NCI-H1436 treated with DMSO at 0.1 percent for 48 hours (cell line): ENCODE measurements at places on chromosomes 1 and 21.

DNA sequence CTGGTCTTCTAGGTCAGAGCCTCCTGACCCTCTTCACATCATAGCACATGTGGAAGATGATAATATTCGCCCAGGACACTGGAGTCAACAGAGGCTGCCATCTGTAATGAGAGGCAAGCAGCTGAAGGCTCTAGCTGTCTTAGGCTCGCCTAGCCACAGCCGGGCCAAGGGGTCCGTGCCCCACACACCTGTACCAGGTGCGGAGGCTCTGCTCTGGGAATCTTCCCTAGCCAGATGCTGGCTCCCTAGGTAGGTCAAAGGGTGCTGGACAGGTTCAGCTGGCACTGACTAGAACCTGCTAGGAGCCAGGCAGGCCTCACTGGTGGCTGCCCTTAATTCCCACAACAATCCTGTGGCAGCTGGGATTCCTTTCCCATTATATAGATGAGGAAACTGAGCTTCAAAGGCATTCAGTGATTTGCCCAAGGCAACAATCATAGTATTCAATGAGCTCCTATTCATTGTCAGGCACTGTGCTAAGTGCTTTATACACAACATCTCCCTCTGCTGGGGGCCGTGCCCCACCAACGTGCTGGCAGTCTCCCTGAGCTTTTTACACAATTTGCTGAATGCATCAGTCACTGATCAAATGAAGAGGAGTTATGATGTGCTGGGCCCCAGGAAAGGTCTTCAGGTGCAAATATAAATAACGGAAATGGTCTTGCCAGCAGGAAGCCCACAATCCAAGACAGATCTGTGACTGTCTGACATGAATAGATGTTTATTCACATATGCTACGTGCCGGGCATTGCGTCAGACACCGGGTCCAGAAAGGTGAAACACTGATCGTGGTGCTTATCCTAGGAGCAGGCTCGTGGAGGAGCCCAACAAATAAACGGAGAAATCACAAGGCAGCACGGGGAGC, 58.0 kb downstream of the DDX20 start:
- DNase-seq, result no peak

DNA sequence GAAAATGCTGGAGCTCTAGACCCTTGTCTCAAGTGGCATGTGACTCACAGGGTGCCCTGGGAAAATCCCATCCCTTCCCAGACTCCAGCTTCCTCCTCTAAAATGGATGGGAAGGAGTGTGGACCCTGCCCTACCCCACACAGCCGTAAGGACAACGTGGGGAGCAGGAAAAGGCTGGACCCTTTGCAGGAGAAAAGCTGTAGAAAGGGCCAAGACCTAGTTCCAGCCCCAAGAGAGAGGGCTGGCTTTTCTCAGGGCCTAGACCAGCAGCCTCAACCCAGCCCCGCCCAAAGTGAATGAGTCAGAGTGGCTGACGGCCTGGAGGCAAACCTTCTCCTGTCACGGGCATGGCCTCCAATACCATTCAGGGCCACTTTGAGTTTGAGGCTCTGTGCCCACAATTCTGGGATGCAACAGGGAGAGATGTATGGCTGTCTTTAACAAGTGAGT, 1.1 kb downstream of the LAMB3 start:
- DNase-seq, result no peak

DNA sequence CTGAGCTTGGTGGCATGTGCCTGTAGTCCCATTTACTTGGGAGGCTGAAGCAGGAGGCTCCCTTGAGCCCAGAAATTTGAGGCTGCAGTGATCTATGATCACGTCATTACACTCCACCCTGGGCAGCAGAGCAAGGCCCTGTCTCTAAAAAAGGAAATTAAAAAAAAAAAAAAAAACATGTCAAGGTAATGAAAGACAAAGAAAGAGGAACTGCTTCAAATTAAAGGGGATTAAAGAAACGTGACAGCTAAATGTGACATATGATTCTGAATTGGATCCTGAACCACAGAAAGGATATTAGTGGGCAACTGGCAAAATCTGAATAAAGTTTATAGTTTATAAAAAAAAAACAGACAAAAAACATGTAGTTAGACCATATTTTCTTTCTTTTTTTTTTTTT, 3.8 kb upstream of the C2CD4D start:
- DNase-seq, result no peak

DNA sequence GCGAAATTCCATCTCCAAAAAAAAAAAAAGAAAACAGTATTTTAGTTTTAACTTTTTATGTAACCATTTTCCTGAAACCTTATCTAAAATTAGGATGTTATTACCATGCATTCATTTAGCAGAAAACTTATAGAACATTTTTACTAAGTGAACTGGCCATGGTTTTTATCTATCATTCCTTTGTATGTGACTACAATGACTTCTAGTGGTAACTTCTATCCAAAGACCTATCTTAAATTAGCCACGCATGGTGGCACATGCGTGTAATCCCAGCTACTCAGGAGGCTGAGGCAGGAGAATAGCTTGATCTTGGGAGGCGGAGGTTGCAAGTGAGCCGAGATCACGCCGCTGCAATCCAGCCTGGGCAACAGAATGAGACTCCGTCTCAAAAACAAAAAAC, 11.4 kb downstream of the GGPS1 start:
- DNase-seq, result no peak

DNA sequence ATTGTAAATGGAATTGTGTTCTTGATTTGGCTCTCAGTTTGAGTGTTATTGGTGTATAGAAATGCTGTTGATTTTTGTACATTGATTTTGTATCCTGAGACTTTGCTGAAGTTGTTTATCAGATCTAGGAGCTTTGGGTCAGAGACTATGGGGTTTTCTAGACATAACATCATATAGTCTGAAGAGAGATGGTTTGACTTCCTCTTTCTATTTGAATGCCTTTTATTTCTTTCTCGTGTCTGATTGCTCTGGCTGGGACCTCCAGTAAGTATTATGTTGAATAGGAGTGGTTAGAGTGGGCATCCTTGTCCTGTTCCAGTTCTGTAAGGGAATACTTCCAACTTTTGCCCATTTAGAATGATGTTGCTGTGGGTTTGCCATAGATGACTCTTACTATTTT, 39.1 kb upstream of the ANGPTL1 start:
- no peak for DNase-seq

GRCh38 chr1:54724771-54725170, 9.1 kb downstream of the TTC4 start:
- DNase-seq, result no peak

- peak; percentile 40 for DNase-seq
These were observed 59.3 kb downstream of the FH start for GRCh38 chr1:241460098-241460873.

GRCh38 chr1:203283597-203283996, 21.7 kb upstream of the BTG2 start:
- no peak for DNase-seq

DNA sequence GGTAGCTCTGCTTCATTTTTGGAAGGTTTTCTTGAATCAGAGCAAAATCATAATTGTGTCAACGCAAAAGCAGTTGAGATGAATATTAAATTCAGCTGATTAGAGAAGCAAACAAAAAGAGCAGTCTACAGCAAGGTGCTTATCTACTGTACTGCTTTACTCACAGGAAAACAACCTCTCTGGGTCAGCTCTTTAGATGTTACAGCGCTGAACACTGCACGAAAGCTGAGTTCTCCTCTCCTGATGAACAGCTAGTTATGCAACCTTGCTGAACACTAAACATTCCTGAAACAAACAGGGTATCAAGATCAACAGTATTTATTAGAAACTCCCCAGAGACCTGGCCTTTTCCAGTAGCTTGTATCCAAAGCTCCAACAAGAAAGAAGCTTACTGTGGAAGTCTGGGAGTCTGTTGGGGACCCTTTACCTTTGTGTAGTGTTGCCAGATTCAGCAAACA, 41.3 kb downstream of the TBCE start:
- no peak for DNase-seq

DNA sequence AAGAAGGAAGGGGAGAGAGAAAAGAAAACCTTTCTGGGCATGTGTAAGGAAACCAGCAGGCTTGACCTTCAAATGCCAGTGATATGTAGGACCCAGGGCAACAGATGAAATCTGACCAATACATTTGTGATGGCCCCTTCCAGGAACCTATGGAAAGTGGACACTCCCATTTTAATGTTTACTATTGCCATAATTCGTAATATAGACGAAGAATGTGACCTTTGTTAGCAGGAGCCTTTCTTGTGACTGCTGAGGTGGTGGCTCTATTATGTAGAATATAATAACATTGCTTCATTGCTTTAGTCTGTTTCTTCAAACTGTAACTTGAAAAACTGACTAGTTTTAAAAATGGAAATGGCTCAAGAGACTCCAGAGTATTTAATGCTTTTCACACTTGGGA, 150.8 kb downstream of the MAGI3 start:
- no peak for DNase-seq

DNA sequence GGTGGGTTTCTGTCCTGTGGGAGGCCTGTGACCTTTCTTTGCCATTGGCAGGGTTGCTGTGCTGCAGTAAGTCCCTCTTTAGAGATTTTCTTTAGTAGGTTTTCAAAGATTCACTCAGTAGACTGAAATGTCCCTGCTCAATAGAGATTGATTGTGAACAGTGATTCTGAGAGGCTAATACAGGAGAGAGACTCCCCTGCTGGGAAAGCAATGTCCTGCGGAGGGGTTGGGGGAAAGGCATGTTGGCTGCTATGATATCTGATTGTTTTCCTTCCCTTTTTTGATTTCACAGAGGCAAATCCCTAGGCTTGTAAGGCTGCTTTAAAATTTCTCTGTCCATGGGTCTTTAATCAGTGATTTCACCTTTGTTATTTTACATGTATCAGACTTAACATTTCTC, 589.9 kb downstream of the ADGRL2 start:
- DNase-seq, result no peak

GRCh38 chr1:223326776-223327175, 37.2 kb downstream of the SUSD4 start:
- DNase-seq, result no peak

DNA sequence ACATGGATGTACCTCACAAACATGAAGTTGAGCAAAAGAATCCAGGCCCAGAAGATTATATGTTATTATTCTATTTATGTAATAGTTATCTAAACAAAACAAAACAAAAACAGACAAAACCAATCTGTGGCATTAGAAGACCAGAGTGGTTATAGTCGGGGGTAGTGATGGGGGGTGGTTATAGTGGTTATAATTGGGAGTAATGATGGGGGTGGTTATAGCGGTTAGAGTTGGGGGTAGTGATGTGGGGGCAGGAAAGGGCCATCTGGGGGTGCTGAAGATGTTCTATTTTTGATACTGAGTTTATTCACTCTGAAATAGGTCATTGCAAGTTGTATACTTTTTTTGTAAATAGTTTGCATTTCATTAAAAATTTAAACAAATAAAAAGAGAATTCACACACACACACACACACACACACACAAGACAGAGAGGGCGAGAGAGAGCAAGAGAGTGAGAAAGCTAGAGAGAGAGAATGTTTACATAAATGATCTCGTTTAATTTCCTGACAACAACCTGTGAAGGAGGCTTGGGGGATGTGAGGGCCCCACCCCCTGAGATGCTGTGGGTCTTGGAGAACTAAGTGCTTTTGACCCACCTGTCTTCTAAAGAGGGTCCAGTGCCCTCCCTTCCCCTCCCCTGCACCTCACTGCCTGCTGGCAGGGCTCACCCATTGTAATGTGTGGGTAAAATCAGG, 37.4 kb downstream of the RHOU start:
- DNase-seq, result no peak

- no peak for DNase-seq
These were observed 1609.8 kb downstream of the AMY1C start for GRCh38 chr1:105359457-105359856.

DNA sequence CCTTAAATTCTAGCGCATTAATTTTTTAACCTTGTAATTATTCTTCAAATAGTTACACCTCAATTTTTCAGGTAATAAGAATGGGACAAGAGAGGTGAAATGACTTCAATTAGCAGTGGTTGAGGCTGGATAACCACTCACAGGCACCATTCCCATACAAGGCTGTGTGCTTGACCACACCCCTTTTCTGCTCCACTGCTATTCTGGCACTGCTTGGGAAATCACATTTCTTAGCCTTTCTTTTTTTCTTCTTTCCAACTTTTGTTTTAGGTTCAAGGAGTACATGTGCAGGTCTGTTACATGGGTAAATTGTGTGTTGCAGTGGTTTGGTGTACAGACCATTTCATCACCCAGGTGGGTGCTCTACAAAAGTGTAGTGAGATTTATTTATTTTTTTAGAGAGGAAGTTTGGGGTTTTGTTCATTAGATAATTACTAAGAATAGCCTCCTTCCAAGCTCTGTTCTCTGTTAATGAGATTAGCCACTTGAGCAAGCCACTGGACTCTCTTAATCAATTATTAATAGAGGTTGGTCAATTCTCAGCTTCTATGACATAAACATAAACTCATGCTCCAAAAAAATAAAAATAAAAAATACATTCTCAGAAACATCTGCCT, 14.4 kb downstream of the ILDR2 start:
- DNase-seq, result no peak

DNA sequence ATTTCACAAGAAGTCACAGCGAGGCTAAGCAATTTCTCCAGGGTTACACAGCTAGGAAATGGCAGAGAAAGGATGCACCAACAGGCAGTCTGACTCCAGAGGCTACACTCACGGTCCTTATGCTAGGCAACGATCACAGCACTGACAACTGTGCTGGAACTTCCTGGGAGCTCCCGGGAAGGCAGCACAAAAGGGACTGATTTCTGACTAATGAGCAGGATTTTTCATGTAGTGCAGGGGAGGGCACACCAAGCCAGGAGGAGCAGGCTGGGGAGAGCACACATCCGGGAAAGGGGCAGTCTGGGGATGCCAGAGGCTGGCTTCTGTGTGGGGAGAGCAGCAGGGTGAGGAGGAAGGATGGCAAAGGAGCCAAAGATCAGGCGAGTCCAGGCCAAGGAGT, 486.7 kb downstream of the OMA1 start:
- no peak for DNase-seq

DNA sequence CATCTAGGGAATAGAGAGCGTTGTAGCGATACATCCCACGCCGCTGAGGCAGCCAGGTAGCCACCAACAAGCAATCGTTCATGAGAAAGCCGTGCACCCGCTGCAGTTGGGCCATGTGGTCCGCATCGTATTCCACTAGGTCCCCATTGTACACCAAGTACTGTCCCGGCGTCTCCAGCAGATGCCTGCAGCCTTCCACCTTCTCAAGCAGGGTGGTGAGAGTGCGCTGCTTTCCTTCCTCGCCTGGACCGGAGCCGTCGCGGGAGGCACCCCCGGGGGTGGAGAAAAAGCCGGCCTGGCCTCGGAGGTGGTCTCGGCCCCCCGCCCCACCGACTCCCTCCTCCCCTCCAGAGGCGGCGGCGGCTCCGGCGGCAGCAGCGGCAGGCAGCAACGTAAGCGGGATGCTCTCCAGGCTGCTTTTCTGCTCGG, 595 bp downstream of the EXOC8 start:
- DNase-seq, result no peak

DNA sequence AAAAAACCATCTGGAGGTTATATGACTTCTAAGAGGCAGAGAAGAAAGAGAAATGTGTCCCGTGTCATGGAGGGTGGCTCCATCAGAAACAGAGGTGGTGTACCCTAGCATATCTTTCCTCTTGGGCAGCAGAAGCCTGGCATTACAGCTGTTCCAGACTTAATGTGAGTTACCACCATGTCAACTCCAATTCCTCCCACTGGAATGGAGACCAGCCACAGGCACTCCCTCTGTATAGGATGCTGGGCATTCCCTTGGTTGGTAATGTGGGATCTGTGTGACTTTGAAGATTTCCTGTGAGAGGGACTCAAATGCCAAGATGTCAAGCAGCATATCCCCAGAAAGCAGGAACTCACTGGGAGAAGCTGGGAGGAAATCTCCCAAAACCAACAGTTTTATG, 77.1 kb upstream of the COG2 start:
- DNase-seq, result no peak

GRCh38 chr1:17236779-17237560, 11.9 kb upstream of the PADI3 start:
- DNase-seq, result no peak
